Large intestine (tissue), 12 donors: ENCODE measurements at places on chromosomes 2 and 18. TPM values are rescaled to one million over a fixed set of nuclear protein-coding genes. Genes with fewer than 3 reads are reported as not detected.
A peak's percentile ranks its signal among the peaks of the same experiment; 100 is the strongest.

GRCh38 chr2:19942199-19942598 lies 40.4 kb upstream of the TTC32 start:
- no peaks in the 10 kb centered on the region for H3K27me3 ChIP-seq
- H3K4me1 ChIP-seq = no peaks in the 10 kb centered on the region

- DNase-seq = no peak
- no peak overlapping the region for H3K4me3 ChIP-seq
- no peaks in the 10 kb centered on the region for H3K4me1 ChIP-seq
- no peaks in the 10 kb centered on the region for H3K27me3 ChIP-seq
Measured at GRCh38 chr2:49131801-49132200, 22.5 kb downstream of the FSHR start.

- H3K27ac ChIP-seq = no peak overlapping the region
- DNase-seq = no peak
- H3K4me3 ChIP-seq = no peak overlapping the region
- H3K27me3 ChIP-seq = no peaks in the 10 kb centered on the region
Measured at GRCh38 chr2:231321556-231322334, 73.8 kb upstream of the B3GNT7 start.

- H3K4me1 ChIP-seq = no peaks in the 10 kb centered on the region
- H3K36me3 ChIP-seq = no peaks in the 10 kb centered on the region
- DNase-seq = no peak
Measured at GRCh38 chr18:68417826-68418225, 297.1 kb downstream of the TMX3 start.

- H3K4me3 ChIP-seq = no peak overlapping the region
- DNase-seq = no peak
- H3K36me3 ChIP-seq = no peaks in the 10 kb centered on the region
- no peaks in the 10 kb centered on the region for H3K27me3 ChIP-seq
Measured at GRCh38 chr2:164115806-164116205, 380.0 kb upstream of the FIGN start.

- peaks cover 14% of the 10 kb centered on the region for H3K4me1 ChIP-seq
- peak; percentile 47 for DNase-seq
- peak overlapping the region; percentile 97 for H3K4me3 ChIP-seq
- H3K36me3 ChIP-seq = peaks cover 2% of the 10 kb centered on the region
- peak overlapping the region; percentile 89 for H3K27ac ChIP-seq
Measured at GRCh38 chr2:42169874-42170521, 845 bp downstream of the EML4 start.

GRCh38 chr2:132733094-132733493 lies 63.1 kb upstream of the LYPD1 start:
- H3K27ac ChIP-seq = no peak overlapping the region
- no peak overlapping the region for H3K4me3 ChIP-seq
- DNase-seq = no peak
- no peaks in the 10 kb centered on the region for H3K27me3 ChIP-seq
- no peaks in the 10 kb centered on the region for H3K36me3 ChIP-seq
- no peaks in the 10 kb centered on the region for H3K4me1 ChIP-seq

DNA sequence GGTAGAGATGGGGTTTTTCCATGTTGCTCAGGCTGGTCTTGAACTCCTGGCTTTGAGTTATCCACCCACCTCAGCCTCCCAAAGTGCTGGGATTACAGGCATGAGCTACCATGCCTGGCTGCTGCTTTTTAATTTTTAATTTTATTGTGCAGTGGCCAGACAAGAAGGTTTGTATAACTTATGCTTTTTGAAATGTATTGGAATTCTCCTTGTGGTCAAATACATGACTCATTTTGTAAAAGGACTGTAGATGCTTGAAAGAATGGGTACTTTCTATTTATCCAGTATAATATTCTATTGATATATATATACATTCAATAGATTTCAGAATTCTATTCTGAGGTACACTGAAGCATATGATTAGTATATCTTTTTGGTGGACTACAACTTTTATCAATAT lies 82.6 kb upstream of the ST3GAL5 start:
- H3K4me3 ChIP-seq = no peak overlapping the region
- no peak for DNase-seq
- H3K36me3 ChIP-seq = no peaks in the 10 kb centered on the region
- peaks cover 4% of the 10 kb centered on the region for H3K27me3 ChIP-seq
- no peak overlapping the region for H3K27ac ChIP-seq
- no peaks in the 10 kb centered on the region for H3K4me1 ChIP-seq

DNA sequence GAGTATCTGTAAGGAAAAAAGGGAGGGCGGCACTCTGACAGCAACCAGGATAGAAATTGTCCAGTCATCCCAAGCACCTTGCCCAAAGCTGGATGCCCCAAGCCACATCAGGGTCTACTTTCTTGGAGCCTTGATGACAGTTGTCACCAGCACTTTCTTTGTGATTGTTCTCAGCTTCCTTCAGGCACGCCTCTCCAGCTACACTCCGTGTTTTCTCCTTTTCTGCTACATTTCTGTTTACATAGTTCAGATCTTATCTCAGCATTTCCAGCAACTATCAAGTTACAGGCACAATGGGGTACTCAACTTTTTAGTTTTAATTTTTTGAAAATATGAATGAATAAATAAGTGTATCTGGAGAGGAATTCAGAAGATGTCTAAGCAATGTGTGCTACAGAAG lies 115.3 kb upstream of the CELF4 start:
- H3K27me3 ChIP-seq = no peaks in the 10 kb centered on the region
- no peak overlapping the region for H3K27ac ChIP-seq
- H3K4me1 ChIP-seq = no peaks in the 10 kb centered on the region
- no peak for DNase-seq
- no peaks in the 10 kb centered on the region for H3K36me3 ChIP-seq

DNA sequence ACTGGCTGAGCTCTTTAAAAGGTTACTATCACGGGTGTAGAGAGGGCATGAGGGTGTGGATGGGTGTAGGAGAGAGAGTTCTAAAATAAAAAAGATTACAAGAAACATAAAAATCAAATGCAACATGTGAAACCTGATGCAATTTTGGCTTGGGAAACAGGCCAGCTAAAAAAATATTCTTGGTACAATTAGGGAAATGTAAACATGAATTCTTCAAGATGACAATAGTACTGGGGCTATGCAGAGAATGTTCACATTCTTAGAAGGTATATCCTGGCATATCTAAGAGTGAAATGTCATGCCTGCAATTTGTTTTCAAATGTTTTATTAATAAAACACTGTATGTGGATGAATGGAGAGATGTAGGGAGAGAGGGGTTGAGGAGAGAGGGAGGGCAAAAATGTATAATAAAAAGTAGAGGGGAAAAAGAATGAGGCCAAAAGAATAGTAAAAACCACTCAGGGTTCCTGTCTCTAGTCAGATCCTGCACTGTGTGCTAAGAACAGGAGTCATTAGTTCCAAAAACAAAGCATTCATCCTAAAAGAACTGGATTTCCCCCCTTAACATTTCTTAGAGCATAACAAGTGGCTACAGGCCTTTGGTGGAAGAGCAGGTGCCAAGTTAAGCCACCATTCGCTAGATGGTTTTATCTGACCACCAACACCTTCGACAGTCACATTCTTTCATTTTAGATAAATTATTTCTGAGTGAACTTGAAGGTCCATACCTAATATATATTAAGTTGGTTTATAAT lies 77.3 kb downstream of the LPIN2 start:
- DNase-seq = no peak
- H3K4me3 ChIP-seq = no peak overlapping the region
- no peak overlapping the region for H3K27ac ChIP-seq
- H3K4me1 ChIP-seq = peaks cover 17% of the 10 kb centered on the region

DNA sequence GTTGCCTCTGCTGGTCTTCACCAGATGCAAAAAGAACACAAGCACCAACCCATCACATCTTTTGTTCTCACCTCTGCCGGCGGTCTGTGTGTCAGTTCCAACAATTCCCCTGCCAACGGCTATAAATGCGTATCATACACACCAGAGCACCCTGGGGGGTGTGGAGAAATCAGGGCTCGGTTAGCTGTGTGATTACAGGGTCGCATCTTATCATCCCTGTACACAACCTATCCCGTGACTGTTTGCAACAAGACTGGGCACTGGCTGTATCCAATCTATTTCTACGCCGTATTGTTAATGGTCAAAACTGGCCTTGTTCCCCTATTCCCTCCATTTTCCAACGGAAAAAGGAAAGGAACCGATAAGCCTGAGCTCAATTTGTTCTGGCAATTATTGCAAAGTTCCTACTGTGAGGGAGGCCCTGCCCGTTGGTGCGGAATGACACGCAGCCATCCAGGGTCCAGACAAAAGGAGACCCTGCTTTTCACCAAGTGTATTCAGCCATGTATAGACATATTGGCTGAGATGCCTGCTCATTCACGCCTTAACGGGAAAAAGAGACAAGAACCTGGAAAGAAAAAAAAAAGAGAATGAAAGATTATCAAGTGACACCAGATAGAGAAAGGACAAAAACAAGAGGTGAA lies 136.9 kb downstream of the CDH20 start:
- no peaks in the 10 kb centered on the region for H3K36me3 ChIP-seq
- no peaks in the 10 kb centered on the region for H3K4me1 ChIP-seq
- no peak overlapping the region for H3K4me3 ChIP-seq
- H3K27me3 ChIP-seq = no peaks in the 10 kb centered on the region

The IL18R1 gene
- polyA plus RNA-seq = 6.9 TPM

The NCKAP5 gene
- polyA plus RNA-seq = 4.3 TPM
